Lower lobe of right lung (tissue), 2 donors: ENCODE measurements at places on chromosomes 16 and 17. TPM values are rescaled to one million over a fixed set of nuclear protein-coding genes. Genes with fewer than 3 reads are reported as not detected.

GRCh38 chr16:87297407-87297806 is 19.8 kb downstream of the C16orf95 start:
- no peak overlapping the region for H3K4me3 ChIP-seq
- H3K27ac ChIP-seq = no peak overlapping the region
- no peaks in the 10 kb centered on the region for H3K4me1 ChIP-seq
- no peaks in the 10 kb centered on the region for H3K27me3 ChIP-seq
- DNase-seq = no peak
- H3K36me3 ChIP-seq = no peaks in the 10 kb centered on the region

The FOXJ1 gene
- 21.5 TPM for total RNA-seq

- no peaks in the 10 kb centered on the region for H3K36me3 ChIP-seq
- H3K27ac ChIP-seq = no peak overlapping the region
- peaks cover 23% of the 10 kb centered on the region for H3K4me1 ChIP-seq
- no peaks in the 10 kb centered on the region for H3K27me3 ChIP-seq
Measured at GRCh38 chr17:913207-913606, 66.4 kb downstream of the NXN start.

The C17orf78 gene
- total RNA-seq = not detected

The MYO19 gene
- 38.9 TPM for total RNA-seq

DNA sequence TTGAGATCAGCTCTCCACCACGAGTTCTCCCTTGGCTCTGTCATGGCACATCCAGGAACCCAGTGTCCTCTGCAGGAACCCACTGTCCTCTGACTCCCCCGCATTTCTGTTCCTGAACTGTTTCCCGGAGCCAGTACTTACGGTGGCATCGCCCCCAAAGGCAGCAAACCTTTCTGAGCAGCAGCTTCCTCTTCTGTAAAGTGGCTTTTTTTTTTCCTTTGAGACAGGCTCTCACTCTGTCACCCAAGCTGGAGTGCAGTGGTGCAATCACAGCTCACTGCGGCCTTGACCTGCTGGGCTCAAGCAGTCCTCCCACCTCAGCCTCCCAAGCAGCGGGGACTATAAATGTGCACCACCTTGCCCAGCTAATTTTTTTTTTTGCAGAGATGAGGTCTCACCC is 32.2 kb downstream of the NAGPA start:
- H3K27me3 ChIP-seq = peaks cover 3% of the 10 kb centered on the region
- no peaks in the 10 kb centered on the region for H3K36me3 ChIP-seq
- no peak overlapping the region for H3K27ac ChIP-seq
- H3K4me1 ChIP-seq = no peaks in the 10 kb centered on the region
- no peak overlapping the region for H3K4me3 ChIP-seq
- DNase-seq = peak; percentile 44

DNA sequence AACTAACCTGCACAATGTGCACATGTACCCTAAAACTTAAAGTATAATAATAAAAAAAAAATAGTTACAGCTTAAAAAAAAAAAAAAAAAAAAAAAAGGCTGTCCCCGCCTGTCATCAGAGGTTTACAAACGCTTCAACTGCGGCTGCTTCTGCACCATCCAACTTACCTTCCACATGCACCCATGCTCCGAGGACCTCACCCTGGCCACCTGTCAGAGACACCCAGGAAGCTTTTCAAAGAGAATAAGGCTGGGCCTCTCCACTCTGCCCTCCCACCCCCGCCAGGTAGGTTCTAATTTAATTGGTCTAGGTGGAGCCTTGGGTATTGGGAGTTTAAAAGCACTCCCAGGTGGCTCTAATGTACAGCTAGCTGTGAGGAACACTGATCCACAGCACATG is 64.9 kb downstream of the COPRS start:
- no peak overlapping the region for H3K4me3 ChIP-seq
- no peaks in the 10 kb centered on the region for H3K27me3 ChIP-seq
- H3K27ac ChIP-seq = no peak overlapping the region
- H3K4me1 ChIP-seq = no peaks in the 10 kb centered on the region
- no peaks in the 10 kb centered on the region for H3K36me3 ChIP-seq

- H3K4me3 ChIP-seq = no peak overlapping the region
- no peak overlapping the region for H3K27ac ChIP-seq
- H3K36me3 ChIP-seq = no peaks in the 10 kb centered on the region
- peaks cover 4% of the 10 kb centered on the region for H3K27me3 ChIP-seq
- no peak for DNase-seq
Measured at GRCh38 chr16:24491731-24492130, 47.6 kb upstream of the RBBP6 start.

DNA sequence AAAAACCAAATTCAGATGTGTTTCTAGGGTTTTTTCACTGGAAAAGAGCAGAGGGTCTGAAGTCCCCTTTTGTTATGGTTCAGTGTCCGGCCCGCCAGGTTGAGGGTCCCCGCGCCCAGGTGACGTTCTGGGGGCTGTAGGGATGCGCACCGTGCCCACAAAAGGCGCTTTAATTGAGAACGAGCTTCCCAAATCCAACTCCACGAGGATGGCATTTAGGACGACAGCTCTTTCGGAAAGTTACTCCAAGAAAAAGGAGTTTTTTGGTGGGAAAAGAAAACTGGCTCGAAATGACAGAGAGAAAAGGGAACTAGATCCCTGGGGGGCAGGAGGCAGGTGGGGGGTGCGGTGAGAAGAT is 15.9 kb upstream of the ZFHX3 start:
- H3K27ac ChIP-seq = peak overlapping the region; percentile 53
- peak overlapping the region; percentile 40 for H3K4me3 ChIP-seq
- peaks cover 47% of the 10 kb centered on the region for H3K4me1 ChIP-seq
- no peak for DNase-seq
- no peaks in the 10 kb centered on the region for H3K36me3 ChIP-seq

DNA sequence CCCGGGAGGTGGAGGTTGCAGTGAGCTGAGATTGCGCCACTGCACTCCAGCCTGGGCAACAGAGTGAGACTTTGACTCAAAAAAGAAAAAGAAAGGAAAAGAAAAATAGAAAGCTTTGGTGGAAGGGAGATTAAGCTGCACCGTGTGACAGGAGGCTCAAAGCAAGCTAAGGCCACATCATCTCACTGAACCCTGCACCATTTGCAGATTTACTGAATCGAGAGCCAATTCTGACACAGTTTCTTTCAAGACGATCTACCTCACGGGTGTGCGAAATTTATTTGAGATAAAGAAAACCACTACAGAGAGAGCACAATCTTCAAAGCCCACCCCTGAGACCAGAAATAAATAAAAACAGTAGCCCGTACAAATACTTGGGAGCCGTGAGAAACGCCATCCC is 49.6 kb downstream of the RTN4RL1 start:
- H3K4me3 ChIP-seq = no peak overlapping the region
- no peak for DNase-seq
- H3K4me1 ChIP-seq = no peaks in the 10 kb centered on the region
- H3K36me3 ChIP-seq = no peaks in the 10 kb centered on the region

The TMED6 gene
- total RNA-seq = 0.77 TPM

DNA sequence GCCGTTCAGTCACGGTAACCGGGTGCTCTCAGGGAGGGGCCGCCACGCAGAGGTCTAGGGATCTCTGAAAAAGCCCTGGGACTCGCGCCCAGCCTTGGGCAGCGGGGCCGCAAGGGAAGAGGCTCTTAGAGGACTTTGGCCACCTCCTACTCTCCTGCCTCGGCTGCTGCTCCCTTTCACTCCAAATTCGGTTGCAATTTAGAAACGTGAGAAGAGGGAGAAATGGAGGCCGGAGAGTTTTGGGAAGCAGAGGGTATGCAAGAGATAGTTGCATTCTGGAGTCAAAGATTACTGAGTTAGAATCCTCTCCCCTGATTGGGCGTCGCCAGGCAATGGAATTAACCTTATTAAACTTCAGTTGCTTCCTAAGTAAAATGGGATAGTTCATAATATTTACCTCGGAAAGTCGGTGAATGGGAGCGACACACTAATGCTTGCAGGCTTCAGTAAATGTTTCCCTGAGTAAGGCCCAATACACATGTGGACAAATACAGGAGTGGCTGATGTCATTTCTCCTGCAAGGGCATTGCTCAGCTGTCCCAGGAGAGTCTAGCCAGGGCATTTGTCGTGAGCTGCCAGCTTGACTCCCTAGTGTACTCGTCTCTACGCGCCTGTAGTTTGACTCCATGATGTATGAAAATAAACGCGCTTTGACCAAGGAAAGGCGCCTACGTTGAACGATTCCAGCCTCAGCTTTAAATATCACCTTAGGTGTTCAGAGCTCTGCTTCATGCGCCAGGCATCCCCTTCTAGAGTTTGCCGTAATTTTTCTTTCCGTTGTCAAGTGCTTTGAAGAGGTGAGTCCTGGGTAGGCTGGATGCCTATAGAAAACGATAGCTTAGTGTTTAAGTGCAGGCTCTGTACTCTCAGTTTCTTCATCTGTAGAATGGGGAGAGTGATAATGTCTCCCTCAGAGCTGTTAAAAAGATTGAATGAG is 667 bp downstream of the OGFOD1 start:
- DNase-seq = no peak
- H3K4me3 ChIP-seq = peak overlapping the region; percentile 97
- H3K27me3 ChIP-seq = no peaks in the 10 kb centered on the region
- peaks cover 37% of the 10 kb centered on the region for H3K4me1 ChIP-seq
- peak overlapping the region; percentile 89 for H3K27ac ChIP-seq

DNA sequence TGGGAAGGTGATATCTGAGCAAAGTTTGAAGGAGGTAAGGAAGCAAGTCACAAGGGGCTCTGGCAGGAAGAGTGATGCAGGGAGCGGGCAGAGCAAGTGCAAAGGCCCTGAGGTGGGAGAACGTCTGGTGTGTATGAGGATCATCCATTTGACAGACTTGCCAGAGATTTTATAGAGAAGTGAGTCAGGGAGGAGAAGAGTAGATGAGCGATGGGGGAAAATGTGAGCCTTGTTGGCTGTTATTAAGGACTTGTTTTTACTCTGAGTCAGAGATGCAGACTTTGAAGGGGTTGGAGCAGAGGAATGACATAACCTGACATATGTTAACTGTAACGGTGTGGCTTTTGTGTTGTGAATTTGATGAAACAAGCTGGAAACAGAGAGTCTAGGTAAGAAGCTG is 3.5 kb upstream of the CLEC10A start:
- peaks cover 7% of the 10 kb centered on the region for H3K27me3 ChIP-seq
- DNase-seq = peak; percentile 15
- no peak overlapping the region for H3K4me3 ChIP-seq
- H3K4me1 ChIP-seq = peaks cover 14% of the 10 kb centered on the region
- no peaks in the 10 kb centered on the region for H3K36me3 ChIP-seq
- no peak overlapping the region for H3K27ac ChIP-seq

The TMEM238L gene
- total RNA-seq = not detected

GRCh38 chr16:12627394-12627793 is 176.3 kb downstream of the CPPED1 start:
- no peaks in the 10 kb centered on the region for H3K4me1 ChIP-seq
- DNase-seq = no peak

GRCh38 chr17:72171703-72172667 is 51.2 kb downstream of the SOX9 start:
- no peak overlapping the region for H3K4me3 ChIP-seq
- H3K27me3 ChIP-seq = no peaks in the 10 kb centered on the region
- no peaks in the 10 kb centered on the region for H3K36me3 ChIP-seq
- H3K27ac ChIP-seq = no peak overlapping the region
- H3K4me1 ChIP-seq = no peaks in the 10 kb centered on the region

DNA sequence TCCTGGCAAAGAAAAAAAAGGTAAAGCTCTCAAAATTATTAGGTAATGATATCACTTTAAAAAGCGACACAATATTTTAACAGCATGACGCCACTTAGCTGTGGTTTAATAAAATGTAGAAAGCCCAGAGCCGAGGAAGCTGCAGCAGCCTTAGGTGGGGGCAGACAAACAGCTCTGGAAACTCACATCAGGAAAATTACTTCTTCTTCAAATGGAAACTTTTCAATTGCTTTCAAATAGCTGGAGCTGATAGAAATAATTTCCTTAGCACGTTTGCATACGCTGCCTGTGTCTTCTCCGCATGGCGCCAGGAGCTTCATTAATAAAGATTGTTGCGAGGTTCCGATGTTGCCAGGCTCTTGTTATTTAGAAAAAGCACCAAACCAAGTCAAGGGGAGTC is 835.3 kb upstream of the EEF2KMT start:
- no peaks in the 10 kb centered on the region for H3K36me3 ChIP-seq
- no peak for DNase-seq
- no peaks in the 10 kb centered on the region for H3K27me3 ChIP-seq

- H3K27me3 ChIP-seq = no peaks in the 10 kb centered on the region
- no peak overlapping the region for H3K4me3 ChIP-seq
- H3K4me1 ChIP-seq = peaks cover 58% of the 10 kb centered on the region
- H3K36me3 ChIP-seq = peaks cover 8% of the 10 kb centered on the region
Measured at GRCh38 chr17:35254107-35254773, 11.4 kb downstream of the SLFN5 start.

The CCL5 gene
- 18.2 TPM for total RNA-seq

- H3K36me3 ChIP-seq = no peaks in the 10 kb centered on the region
- H3K27ac ChIP-seq = no peak overlapping the region
- no peaks in the 10 kb centered on the region for H3K27me3 ChIP-seq
- no peaks in the 10 kb centered on the region for H3K4me1 ChIP-seq
Measured at GRCh38 chr16:56281249-56281805, 90.0 kb downstream of the GNAO1 start.

GRCh38 chr17:56863974-56864373 is 30.0 kb downstream of the DGKE start:
- DNase-seq = no peak
- H3K27ac ChIP-seq = no peak overlapping the region
- no peak overlapping the region for H3K4me3 ChIP-seq

The MLST8 gene
- 26.6 TPM for total RNA-seq

The TBC1D3E gene
- not detected for total RNA-seq

- H3K27me3 ChIP-seq = no peaks in the 10 kb centered on the region
- no peaks in the 10 kb centered on the region for H3K4me1 ChIP-seq
- no peak overlapping the region for H3K4me3 ChIP-seq
- no peak overlapping the region for H3K27ac ChIP-seq
- DNase-seq = no peak
- no peaks in the 10 kb centered on the region for H3K36me3 ChIP-seq
Measured at GRCh38 chr16:88084881-88085280, 133.6 kb downstream of the BANP start.

- no peak overlapping the region for H3K4me3 ChIP-seq
- no peak for DNase-seq
- H3K27me3 ChIP-seq = no peaks in the 10 kb centered on the region
- H3K27ac ChIP-seq = no peak overlapping the region
Measured at GRCh38 chr16:83975590-83976260, 7.7 kb downstream of the NECAB2 start.

The TNFRSF17 gene
- total RNA-seq = 1.4 TPM

The OR4D2 gene
- total RNA-seq = not detected

GRCh38 chr17:28041844-28042656 is 427 bp upstream of the NLK start:
- H3K36me3 ChIP-seq = no peaks in the 10 kb centered on the region
- H3K27ac ChIP-seq = peak overlapping the region; percentile 87
- H3K4me1 ChIP-seq = peaks cover 35% of the 10 kb centered on the region
- peak overlapping the region; percentile 89 for H3K4me3 ChIP-seq
- no peaks in the 10 kb centered on the region for H3K27me3 ChIP-seq
- DNase-seq = no peak

- DNase-seq = no peak
- no peak overlapping the region for H3K27ac ChIP-seq
- H3K27me3 ChIP-seq = no peaks in the 10 kb centered on the region
- H3K4me1 ChIP-seq = no peaks in the 10 kb centered on the region
- no peak overlapping the region for H3K4me3 ChIP-seq
Measured at GRCh38 chr16:51407199-51407598, 256.1 kb upstream of the SALL1 start.
